Stimulated activated CD4-positive, alpha-beta T cell treated with anti-CD3 and anti-CD28 coated beads, Interleukin-2, amount 100 ng/mL, for 48 hours (primary cell): ENCODE measurements at places on chromosomes 7 and 10.

DNA sequence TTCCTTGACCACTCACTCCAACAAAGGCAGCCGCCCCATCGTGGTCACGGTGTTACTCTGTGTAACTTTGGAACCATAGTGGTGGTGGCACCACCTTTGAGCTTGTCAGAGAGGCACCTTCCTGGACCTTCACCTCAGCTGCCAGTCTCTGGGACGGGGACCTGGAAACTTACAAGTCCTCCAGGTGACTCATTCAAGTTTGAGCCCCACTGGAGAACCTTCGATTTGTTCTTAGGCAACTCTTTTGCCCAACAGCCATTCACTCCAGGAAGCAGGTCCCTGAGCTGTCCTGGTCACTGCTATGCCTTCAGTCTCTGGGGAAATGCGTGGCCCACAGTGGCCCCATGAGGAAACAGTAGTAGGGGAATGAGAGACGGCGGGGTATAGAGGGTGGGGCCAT lies 17.2 kb downstream of the STX1A start:
- no peak for DNase-seq

DNA sequence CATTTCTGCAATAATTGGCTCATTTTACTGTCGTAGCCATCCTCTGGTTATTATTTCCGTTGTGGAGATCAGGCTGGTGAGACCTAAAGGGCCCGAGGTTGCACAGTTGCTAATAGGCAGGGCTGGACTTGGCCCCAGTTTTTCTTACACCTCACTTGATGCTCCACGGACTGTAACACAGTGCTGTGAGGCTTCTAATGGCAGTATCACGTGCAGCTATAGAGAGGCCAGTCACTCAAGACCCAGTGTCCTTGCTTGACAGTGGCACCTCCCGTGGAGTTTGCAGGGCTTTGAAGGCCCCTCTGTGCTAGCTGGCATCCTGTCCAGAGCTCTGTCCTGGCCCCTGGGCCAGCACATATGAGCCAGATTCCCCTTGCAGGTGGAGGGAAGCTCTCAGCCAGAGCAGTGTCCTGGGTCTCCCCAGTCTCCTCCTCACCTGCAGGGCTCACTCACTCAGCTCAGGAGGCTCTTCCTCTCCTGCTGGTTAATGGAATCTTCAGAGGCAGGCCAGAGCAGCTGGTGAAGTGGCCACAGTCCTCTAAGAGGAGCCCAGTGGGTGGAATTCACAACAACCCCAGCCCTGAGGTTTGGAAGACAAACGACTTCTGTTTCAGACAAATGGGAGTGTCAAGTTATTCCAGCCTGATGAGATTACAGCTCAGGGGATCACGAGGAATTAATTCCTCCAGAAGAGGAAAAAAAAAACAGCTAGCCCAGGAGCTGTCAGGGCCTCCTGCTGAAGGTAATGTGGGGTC lies 114.2 kb upstream of the FAM180A start:
- no peak for DNase-seq

DNA sequence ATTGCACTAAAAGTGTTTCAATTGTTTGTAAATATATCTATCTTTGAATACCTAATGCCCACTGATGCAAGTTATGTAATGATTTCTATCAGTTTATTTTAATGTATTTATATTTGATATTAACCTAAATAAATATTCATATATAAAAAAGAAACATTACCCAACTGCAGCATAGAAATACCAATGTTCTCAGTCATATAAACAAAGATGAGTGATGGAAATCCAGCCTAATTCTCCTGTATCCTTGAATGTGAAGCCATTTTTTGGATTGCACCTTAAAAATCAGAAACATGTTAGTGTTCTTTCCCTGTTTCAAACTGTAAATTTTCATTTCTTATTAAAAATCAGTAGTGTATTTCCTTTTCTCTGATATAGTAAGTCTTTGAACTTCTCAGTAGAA lies 305.8 kb upstream of the GNAI1 start:
- no peak for DNase-seq

DNA sequence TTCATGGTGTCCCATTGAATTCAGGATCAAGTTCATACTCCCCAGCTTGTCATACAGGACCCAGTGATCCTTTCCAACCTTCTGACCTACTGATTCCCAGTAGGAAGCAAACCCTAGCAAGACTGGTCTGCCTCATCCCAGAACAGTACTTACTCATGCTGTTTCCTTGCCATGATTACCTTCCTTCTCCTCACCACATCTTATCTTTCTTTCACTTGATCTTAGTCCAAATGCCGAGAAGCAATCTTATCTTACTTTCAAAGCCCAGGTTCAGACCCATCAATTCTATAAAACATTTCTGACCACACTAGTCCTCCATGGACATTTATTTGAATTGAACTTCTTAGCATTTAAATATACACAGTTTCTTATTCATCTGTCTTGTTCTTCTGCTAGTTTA lies 26.6 kb upstream of the ATRNL1 start:
- DNase-seq = no peak

- no peak for DNase-seq
Measured at GRCh38 chr7:29920491-29920890, 69.1 kb downstream of the SCRN1 start.

GRCh38 chr10:69088801-69089501 lies 1.0 kb downstream of the SRGN start:
- DNase-seq = no peak

GRCh38 chr7:43758822-43759683 lies 573 bp downstream of the BLVRA start:
- peak; percentile 25 for DNase-seq

DNA sequence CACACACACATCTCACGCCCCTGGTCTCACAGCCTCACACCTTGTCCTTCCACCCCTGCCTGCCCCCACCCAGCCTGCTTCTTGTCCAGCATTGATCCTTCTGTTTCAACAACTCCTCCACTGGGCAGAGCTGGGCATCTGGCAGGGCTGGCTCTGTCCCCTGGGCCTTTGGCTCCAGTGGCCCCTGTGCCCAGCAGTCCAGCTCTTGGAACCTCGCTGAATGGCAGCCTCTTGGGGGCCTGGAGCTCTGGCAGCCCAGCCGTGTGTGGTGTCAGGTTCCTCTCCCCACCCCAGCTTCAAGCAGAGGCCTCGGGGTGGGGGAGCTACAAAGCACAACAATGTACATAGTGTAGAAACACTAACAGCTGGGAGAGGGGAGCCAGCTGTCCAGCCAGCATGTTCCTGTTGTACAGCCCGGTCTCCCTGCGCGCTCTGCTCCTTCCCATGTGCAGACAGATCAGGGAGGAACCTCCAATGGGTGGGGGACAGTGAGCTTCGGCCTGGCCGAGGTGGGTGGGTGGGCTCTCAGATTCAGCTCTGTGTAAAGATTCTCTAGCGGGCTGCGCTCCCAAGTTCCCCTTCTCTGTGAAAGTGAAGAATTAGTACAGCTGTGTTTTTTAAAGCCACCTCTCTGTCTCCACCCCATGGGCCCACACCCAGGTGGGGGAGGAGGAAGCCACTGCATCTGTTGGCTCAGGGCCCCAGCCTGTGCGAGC lies 19.4 kb downstream of the ZMIZ2 start:
- DNase-seq = no peak

GRCh38 chr7:130953196-130953595 lies 219.2 kb upstream of the KLF14 start:
- DNase-seq = no peak

- DNase-seq = no peak
Measured at GRCh38 chr7:3078514-3078913, 34.8 kb upstream of the CARD11 start.

- no peak for DNase-seq
Measured at GRCh38 chr10:78985973-78986818, 82.6 kb upstream of the ZMIZ1 start.

DNA sequence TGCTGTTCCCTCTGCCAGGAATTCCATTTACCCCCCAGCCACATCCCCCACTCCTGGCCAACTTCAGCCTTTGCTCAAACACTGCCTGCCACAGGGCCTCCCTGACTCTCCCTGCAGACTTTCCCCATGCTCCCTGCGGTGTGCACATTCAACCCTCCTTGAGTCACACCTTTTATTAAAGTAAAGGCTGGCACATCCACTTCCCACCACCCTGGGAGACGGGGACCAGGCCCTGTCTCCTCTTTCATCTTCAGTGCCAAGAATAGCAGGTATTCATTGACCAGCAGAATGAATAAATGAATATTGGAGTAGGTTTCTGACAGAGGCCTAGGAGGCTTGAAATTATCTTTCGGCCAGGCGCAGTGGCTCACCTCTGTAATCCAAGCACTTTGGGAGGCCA lies 91.4 kb downstream of the GRK5 start:
- no peak for DNase-seq

- no peak for DNase-seq
Measured at GRCh38 chr7:133629701-133630100, 376.8 kb downstream of the EXOC4 start.

- no peak for DNase-seq
Measured at GRCh38 chr10:60940446-60940845, 3.5 kb downstream of the RHOBTB1 start.

GRCh38 chr10:2620827-2621521 lies 446.4 kb upstream of the PFKP start:
- no peak for DNase-seq

DNA sequence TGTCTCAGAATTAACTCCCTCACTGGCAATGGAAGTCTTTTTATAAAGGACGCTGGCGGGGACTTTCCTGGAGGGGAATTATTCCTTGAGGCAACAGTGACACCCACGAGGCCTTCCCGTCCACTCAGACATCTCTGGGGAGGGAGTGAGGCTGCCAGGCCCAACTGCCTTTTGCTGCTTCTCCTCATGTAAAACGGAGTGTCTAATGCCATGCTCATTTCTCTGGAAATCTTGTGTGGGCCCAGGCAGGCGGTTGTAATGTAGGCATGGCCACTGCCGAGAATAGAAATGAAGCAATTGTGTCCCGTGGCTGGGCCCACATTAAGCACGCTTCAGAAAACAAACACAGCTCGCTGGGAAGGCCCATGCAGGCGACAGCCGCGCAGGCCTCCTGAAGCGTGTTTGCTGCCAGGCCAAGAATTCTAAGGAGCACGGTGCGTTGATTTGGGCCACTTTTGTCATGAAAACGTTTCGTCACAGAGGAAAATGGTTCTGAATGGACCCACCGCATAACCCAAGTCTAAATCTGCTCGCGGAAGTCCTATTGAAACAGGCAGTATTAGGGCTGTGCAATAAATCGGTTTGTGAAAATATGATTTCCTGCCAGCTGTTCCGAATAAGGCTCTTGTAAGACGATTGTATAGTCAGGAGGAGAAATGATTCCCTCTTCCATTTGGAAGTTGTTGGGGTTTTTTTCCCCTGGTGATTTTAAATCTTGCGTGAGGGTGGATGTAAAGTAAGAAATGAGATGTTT lies 104.2 kb upstream of the CHST15 start:
- DNase-seq = no peak

DNA sequence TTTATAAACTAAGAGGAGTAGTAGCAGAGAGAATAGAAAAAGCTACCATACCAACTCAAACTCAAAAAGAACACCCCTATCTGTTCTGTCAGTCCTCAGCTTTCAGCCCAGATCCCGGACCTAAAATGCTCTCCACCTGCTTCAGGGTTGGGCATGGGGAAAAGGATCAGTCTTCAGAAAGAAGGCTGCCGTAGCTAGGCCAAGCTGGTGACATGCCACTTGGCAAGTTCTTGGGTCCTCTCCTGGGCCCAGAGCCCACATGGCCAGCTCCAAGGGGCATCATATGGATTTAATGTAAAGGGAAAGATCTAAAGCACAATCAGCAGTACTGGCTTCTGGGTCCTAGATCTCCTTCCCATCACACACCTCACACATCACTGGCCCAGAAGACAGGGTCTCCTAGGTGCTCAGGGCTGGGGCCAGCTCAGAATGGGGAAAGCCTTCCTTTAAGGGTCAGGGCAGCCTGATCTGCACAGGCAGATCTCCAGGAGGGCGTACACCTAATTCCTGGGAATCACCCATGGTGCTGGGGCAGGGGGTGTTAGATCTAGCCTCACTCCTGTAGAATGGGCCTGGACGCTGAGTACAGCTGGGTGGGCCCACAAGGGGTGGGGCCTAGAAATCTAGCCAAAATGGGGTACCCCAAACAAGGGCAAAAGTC lies 2.5 kb downstream of the VAX1 start:
- no peak for DNase-seq

GRCh38 chr10:5522913-5523560 lies 1.7 kb upstream of the CALML3 start:
- no peak for DNase-seq

DNA sequence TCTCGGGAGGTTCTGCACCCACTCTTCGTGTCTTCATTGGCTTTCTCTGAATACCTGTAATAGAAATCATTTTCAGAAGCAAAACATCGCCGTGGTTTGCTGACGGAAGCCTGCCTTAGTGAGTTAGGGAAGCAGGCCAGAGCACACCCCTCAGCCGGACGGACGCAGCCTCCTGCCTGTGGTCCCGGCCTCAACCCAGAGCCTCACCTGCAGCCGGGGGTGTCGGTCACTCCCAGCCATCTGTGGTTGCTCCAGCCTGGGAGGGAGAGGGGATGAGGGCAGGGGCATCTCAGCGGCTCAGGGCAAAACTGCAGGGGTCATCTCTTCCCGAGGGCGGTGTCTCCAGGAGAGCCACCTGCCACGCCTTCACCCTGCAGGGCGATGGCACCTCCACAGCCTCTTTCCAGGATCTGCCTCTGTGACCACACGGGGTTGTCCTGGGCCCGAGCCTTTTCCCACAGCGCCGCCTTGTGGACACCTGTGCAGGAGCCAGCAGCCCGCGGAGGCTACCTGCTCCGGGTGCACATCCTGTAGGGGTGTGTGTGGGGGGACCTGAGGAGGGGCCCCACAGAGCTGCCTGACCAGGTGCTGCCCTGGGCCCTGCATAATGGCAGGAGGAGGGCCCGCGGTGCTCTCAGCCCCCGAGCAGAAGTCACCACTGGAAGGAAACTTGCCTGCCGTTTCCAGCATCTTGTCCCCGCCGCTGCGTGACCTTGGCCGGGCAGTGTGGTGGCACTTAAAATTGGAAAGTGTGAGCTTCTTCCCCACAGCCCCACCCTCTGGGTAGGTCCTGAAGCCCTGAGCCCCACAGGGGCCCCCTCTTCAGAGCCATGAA lies 21.6 kb upstream of the AP5Z1 start:
- DNase-seq = peak; percentile 88

GRCh38 chr10:47412177-47412730 lies 28.2 kb upstream of the ZNF488 start:
- DNase-seq = no peak

GRCh38 chr10:113304726-113305125 lies 248.1 kb upstream of the HABP2 start:
- DNase-seq = no peak

- DNase-seq = no peak
Measured at GRCh38 chr7:155437836-155438235, 20.1 kb upstream of the EN2 start.

- no peak for DNase-seq
Measured at GRCh38 chr7:2487586-2488271, 11.5 kb upstream of the GRIFIN start.

GRCh38 chr10:74981831-74982633 lies 129.4 kb upstream of the SAMD8 start:
- no peak for DNase-seq
